ENCODE measurements at places on chromosomes 12 and 14.

DNA sequence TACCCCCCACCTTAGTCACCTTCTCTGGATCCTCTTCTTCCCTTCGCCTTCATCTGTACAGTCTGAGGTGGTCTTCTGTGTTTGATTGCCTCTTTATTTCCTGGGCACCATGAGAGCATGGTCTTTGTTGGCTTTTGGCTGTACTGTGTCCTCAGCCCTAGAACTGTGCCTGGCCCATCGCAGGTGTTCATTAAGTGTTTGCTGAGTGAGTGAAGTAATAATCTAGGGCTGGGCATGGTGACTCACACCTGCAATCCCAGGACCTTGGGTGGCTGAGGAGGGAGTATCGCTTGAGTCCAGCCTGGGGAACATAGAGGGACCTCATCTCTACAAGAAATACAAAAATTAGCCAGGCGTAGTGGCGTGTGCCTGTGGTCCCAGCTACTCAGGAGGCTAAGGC lies 13.9 kb downstream of the ALDH2 start:
- no peak for DNase-seq

DNA sequence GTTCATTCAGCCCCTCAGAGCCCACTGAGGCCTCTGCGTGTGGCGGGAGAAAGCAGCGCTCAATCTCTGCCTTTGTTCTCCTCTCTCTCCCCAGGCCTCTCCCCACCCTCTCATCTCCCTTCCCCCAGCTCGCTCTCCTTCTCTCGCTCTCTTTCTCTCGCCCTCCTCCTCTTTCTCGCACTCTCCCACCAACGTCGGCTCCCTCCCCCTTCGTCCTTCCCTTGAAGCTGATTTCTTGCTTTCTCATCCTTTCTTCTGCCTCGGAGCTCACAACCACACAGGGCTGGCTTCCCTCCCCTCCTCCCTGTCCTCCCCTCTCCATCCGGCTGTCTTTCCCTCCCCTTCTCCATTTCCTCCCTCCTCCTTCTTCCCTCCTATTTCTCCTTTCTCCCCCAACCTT lies 96.4 kb downstream of the LRRC74A start:
- DNase-seq, result no peak

DNA sequence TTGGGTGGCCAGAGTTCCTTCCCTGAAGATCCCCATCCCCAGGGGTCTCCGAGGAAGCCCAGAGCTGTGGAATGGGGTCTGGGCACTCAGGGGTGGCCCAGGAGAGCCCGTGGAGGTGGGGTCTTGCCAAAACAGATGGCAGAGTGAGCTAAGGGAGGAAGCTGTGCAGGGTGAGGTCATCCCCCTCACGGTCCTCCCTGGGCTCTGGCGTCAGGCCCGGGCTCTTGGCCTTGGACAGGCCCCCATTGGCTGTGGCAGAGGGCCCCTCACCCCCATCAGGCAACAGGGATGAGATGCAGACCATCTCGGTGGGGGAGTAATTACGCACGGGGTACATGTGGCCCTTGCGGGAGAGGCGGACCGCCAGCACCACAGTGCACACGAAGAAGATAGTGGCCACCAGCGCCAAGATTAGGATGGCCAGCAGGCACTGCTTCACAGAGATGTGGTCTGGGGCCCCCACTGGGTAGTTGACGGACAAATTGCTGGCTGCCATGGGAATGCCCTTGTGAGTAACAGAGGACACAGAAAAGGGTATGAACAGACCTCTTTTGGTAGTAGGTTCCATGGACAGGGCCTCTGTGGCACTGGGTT lies 10.7 kb downstream of the SELPLG start:
- no peak for DNase-seq

DNA sequence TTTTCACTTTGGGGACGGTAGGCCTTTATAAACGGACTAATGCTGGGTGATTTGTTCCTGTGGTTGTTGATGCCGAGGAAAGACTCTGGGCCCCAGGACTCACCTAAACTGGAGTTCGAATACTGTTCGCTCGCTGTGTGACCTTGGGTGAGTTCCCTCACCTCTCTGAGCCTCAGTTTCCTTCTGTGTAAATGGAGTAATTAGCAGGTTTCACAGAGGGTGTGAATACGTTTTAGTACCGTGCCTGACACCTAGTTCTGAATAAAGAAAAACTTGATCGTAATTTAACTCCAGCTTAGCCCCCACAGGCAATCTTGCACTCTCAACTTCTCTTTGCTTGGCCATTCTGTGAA lies 505 bp downstream of the UBE3B start:
- no peak for DNase-seq

DNA sequence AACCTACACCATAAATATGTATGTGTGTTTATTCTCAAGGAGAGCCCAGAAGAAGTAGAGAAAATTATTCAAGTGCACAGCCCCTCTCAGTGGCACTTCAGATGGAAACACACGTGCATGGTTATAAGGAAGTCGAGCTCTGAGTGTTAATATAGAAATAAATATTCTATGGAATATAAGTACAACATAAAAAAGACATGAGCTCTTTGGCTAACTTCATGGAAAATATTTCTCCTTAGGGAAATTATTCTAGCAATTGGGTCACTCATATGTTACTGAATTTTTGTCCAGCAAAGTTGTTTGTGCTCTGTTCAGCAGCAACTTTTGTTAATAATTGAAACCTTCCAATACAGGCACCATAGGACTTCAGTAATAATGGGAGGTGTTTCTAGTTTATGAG lies 939.0 kb downstream of the LRFN5 start:
- no peak for DNase-seq

DNA sequence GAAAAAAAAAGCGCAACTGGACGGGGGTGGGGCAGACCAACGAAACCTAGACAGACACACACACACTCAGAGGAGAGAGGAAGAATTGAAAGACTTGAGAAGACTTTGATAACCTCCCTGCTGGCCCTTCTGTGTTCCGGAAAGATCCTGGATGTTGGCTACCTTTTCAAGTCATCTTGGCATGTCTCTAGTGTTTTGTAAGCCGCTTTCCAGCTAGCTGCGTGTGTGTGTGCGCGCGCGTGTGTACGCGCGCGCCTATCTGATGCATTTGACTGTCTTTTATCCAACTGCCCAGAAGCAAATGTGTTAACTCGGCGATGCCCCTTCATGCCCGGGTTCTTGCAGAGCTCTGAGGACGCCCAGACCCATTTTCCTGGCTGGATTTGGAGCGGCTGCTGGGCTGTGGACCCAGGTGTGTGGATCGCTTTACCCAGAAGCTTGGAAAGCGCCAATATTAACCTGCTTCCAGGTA lies 664 bp downstream of the LRFN5 start:
- peak; percentile 13 for DNase-seq

DNA sequence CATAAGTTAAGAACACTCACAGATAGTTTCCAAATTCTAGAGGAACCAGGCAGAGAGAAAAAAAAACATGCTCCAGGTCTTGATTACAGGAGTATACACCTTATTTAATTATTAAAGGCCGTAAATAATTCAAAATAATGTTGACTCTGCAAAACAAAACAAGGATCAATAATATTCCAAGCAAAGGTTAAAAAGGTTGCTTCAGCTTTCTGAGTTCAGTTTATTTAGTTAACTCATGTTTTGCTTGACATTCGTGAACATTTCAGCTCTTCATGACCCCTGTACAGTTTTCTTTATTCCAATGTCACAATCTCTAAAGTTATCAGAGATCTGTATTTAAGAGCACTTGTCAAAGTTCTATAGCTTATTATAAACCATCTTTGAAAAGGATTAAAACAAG lies 19.6 kb downstream of the KLRF2 start:
- DNase-seq, result no peak

GRCh38 chr14:33699300-33699983 lies 251.4 kb downstream of the EGLN3 start:
- DNase-seq, result no peak

DNA sequence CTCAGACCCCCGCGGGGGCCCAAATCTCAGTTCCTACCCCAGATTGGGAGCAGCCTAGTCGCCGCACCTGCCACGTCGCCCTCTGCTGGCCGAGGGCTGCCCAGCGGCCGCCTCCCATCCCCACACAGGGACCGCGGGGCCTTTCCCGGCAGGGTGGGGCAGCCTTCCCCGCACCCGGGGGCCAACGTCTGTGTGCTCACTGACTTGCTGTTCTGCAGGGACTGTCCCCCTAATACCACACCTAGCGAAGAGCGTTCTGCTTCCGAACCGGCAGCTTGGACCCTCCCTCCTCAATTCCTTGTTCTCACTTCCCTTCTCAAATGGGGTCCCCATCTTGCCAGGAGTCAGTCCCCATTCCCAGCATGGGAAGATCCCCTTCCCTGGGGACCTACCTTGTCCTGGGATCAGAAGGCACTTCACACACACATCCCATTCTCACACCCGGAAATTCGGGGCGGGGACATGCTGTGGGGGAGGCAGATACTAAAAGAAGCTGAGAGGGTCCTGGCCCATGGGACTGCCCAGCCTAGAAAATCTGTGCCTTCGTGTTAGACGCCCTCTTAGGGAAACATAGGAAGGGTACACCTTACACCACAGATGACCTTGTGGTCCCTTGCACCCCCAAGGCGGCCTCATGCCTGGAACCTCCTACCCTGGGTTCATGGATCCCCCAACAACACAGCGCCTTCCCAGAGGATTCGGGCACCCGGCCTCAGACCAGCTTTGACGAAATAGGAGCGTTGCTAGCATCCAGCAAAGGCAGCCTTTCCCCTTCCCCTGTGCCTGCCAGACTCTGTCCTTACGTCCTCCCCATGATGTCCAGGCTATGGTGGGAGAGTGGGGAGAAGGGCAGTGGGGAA lies 16.4 kb downstream of the ACVRL1 start:
- peak; percentile 64 for DNase-seq

- DNase-seq, result no peak
Observed at GRCh38 chr12:57237932-57238853, 8.7 kb downstream of the SHMT2 start.
